Endodermal cell (in vitro differentiated cells): ENCODE measurements at places on chromosomes 7 and 10. TPM values are rescaled to one million over a fixed set of nuclear protein-coding genes. Genes with fewer than 3 reads are reported as not detected.

The ADCY1 gene
- total RNA-seq, result 13.6 and 15.3 TPM in 2 replicates

The PRKAR2B gene
- 5.7 to 10.2 TPM (median 10.0 TPM) in 3 replicates for total RNA-seq

The ANKRD2 gene
- not detected in 2 replicates for total RNA-seq

The GIMAP4 gene
- 0.33 TPM in 1 of 2 replicates, not detected in the other for total RNA-seq

The PCDH15 gene
- total RNA-seq, result 0.86 and 0.95 TPM in 2 replicates
